ENCODE measurements at places on chromosomes 7 and 10.

DNA sequence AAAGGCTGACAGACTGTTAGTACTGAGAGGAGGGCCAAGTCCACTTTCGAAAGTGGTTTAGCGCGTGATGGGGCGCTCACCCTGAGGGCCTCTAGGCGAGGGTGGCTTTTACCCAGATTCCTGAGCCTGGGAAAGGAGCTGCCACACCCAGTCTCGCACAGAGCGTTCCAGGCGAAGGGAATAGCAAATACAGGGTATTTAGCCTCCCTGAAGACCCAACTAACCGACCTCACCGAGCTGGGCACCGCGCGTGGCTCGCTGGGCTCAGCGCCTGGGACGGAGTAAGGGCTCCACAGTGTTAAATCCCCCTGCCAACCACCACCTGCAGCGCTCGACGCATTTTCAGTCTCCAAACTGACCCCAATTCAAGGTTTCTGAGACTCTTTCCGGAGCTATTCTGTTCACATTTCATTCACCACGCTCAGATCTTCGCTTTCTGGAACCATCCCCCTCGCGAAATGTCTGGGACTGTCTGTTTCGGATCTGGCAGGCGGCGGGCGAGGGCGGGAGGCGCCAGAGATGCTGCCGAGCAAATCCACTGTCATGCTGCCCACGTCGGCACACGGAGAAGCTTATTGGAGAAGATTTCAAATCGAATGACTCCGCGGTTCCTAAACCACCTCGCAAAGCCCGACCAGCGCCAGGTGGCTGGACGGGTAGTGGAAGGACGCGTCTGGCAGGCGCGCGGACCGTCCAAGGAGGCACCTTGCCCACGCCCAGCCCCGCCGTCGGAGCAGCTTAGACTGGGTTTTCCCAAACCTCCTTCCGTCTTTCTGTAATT lies 1.4 kb upstream of the OSBPL3 start:
- DNase-seq: peak; percentile 68

DNA sequence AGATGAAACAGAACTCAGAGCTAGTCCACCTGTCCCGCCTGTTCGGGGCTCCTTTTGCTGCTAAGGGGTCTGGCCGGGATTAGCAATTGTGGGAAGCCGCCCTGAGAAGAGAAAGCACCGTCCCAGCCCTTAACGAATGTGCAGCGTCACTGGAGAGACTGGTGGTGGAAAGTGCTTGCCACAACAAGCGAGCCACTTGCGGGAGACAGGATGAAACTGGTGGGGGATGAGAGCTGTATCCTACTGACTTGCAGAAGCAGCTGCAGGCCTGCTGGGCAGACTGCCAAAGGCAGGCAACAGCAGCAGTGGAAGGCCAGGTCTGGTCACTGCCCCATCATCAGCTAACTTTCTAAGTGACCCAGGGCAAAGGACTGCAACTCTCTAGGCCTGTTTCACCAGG lies 95.4 kb downstream of the FAM53B start:
- peak; percentile 67 for DNase-seq

DNA sequence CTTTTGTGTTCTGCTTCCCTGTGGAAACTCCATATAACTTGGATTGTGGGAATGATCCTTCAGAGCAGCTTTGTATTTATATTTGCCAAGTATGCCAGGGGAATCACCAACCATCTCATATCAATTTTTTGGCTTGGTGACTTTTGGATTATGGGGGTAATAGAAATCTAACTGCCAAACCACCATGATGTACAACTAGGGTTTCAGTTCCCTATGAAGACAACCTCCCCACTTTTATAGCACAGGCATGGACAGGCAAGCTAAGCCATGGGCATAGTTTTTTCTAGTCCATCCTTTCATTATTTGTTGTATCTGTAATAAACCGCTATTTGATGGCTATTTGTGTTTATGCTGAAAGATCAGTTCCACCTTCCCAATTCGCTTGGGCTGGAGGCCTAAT lies 17.7 kb downstream of the NPY start:
- no peak for DNase-seq

GRCh38 chr7:87058744-87059524 lies 520 bp downstream of the ELAPOR2 start:
- DNase-seq: no peak

DNA sequence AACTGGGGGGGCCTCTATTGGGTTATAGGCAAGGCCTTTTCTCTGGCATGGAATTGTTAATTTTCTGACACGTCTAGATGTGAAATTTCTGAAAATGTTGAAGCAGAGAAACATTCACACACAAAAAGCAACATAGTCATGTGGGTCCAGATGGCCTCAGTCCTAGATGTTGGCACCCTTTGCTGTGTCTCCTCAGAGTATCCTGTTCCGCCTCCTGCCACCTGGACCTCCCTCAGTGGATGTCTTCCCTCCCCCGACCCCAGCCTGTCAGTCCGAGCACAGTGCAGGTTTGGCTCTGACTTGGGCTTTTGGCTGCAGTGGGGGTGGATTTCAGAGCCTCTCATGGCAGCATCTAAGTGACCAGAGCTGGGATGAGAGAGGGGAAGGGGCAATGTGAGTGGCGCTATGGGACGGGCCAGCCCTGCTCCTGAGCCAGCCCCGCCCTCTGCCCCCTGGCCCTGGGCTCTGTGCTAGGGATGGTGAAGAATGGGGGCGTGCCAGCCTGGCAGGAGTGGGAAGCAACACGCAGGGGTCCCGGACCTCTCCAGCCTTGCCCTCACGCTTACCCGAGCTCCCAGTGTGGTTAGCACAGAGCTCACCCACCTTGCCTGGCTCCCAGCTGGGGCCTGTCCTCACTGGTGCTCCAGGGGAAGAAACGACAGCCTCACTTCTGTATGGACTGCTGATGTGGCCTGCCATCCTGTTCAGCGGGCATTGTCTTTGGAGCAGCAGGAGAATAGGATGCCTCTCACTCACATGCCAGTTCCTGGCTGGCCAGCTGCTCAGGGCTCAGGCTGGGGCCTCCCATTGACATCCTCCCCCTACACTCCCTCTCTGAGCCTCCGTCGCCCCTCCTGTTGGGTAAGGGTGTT lies 6.2 kb downstream of the ATP6V0E2 start:
- DNase-seq: no peak

- DNase-seq: no peak
Observed at GRCh38 chr10:13709931-13710650, 123.3 kb downstream of the PRPF18 start.

- DNase-seq: no peak
Observed at GRCh38 chr10:91340613-91341362, 69.4 kb upstream of the HECTD2 start.

- DNase-seq: no peak
Observed at GRCh38 chr10:61629576-61629975, 33.2 kb upstream of the CABCOCO1 start.

DNA sequence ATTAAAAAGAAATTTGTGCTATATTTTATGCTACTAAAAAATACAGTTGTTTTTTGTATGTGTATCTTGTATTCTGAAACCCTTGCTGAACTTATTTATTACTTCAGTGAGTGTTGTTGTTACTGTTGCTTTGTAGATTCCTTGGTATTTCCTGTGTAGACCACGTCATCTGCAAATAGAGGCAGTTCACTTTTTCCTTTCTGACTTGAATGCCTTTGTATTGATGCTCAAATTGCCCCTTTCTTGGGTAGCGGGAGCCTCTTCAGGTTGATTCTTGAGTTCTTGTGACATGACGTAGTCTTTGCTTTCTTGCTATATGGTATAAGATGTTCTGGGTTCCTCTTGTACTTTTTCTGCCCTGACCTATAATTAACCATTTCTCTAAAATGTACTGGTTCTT lies 504.1 kb downstream of the SDK1 start:
- no peak for DNase-seq

DNA sequence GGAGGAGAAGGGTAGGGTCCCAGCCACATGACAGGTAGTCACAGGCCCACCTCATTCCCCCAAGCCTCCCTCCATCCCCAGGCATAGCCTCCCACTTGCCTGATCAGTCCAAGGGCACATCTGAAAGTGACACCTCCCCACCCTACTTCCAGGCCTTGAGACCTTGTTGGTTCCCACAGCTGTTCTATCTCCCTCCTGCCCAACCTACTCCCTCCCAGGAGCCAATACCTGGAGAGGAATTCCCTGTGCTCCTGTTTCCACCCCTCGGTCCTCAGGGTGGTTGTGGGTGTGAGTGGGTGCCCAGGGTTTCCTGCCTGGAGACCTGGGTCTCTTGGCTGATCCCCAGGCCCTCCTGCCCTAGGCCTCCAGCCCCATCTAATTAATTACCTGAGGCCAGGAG lies 11.6 kb upstream of the IMPDH1 start:
- DNase-seq: no peak

DNA sequence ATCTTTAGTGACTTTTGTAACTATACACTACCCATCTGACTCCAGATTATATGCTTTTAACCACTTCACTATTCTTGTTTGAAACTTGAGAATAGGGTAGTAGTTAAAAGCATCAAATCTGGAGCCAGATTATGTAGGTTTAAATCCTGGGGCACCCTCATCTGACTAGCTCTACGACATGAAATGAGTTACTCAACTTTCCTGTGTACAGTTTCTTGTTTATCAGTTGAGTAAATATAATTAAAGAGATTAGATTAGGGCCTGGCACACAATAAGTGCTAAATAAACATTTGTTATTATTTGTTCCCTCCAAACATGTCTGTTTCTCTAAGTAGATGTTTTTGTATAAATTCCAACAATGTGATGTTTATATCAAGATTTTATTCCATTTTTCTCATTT lies 485.3 kb upstream of the LRRTM3 start:
- no peak for DNase-seq

GRCh38 chr7:115693779-115694178 lies 336.8 kb downstream of the TFEC start:
- DNase-seq: no peak

DNA sequence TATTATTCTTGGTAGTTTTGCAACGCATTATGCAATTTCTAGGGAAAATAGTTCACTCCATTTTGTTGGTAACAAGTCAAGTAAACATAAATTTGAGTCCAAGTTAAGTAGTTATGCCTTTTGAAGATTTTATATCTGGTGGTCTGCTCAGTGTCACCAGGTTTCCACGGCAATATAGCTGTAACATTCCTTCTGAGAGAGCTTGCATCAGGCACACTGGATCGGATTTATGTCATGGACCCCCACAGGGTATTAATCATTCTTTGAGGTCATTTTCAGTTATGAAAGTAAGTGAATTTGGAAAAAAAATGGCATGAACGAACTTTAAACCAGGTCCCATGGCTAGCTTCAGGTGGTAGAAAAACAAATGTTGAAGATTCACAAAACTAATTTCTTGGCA lies 136.3 kb downstream of the POLR1F start:
- DNase-seq: no peak

- DNase-seq: no peak
Observed at GRCh38 chr7:101519324-101520023, 109.6 kb downstream of the MYL10 start.

GRCh38 chr10:124550293-124551034 lies 88.8 kb downstream of the LHPP start:
- DNase-seq: no peak

- DNase-seq: no peak
Observed at GRCh38 chr10:45380903-45381620, 7.0 kb downstream of the ALOX5 start.

GRCh38 chr10:21497177-21497807 lies 28.2 kb downstream of the SKIDA1 start:
- DNase-seq: peak; percentile 83

DNA sequence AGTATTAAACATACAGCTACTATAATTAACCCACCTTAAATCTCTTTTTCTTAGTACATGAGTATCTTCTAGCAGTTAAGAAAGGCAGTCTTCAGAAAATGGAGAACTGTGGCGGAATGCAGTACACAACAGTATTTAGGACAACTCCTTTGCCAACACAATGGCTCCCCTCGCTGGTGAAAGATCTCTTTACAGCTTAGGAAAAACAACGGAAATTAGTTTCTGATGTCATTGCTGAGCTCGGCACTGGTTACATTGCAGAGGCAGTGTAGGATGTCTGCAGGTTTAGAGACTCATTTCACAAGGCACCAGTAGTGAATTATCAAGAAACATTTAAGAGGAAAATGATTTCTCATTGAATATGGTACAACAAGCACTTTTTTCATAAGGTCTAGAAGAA lies 43.4 kb downstream of the GLRX3 start:
- DNase-seq: no peak

DNA sequence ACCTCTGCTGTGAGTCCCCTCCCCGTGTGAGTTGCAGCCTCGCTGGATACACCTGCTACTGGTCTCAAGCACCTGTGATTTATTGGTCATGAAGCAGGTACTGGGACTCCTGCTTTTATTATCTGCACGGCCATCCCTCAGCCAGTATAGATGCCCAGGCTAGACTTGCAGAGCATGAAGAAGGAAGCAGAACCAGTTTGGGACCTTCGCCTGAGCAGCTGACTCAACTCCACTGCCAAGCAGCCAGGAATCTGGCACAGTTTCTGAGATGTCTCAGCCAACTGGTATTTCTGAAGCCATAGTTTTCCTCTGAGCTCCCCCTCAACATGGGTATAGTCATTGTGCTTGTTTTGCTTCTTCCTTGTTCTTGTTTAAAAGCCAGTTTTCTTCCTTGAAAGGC lies 28.0 kb upstream of the SLC39A12 start:
- peak; percentile 4 for DNase-seq

DNA sequence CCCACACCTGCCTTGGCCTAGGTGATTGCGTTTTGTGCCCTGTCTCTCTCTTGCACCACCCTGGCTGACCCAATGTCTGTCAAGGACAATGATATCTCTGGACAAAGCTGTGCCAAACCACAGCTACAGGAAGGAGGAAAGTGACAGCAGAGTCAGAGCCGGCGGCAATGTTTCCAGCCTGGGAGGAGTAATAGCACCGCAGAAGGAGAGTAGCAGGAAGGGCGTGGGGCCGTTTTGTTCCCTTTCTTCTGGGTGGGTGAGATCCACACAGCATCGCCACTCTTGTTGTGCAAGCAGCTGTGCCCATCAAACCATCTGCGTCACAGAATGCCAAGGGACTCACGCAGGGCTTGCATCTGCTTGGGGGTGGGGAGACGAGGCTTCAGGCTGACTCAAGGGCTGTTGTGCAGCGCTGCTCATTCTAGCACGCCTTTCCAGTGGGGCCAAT lies 341.6 kb upstream of the AUTS2 start:
- peak; percentile 2 for DNase-seq

DNA sequence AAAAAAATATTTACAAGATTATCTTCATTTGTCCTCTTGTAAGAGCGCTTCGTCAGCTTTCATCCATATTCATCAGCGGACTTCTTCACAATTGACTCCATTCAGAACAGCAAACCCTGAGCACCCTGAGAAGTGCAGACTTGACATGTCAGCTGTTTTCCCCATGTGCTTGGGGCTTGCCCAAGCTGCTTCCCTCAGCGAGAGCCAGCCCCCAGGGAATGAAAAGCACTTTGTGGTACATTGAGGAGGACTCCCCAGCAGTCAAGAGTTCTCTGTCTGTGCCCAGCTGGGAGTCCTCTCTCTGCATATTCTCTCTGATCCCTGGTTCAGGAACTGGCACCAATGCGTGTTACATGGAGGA lies 22.7 kb downstream of the HKDC1 start:
- peak; percentile 50 for DNase-seq

GRCh38 chr7:66883716-66884115 lies 37.3 kb upstream of the TMEM248 start:
- DNase-seq: no peak

Data from nucleus accumbens (tissue), 56 donors.